ENCODE measurements at places on chromosomes 2 and 18. TPM values are rescaled to one million over a fixed set of nuclear protein-coding genes. Genes with fewer than 3 reads are reported as not detected.

DNA sequence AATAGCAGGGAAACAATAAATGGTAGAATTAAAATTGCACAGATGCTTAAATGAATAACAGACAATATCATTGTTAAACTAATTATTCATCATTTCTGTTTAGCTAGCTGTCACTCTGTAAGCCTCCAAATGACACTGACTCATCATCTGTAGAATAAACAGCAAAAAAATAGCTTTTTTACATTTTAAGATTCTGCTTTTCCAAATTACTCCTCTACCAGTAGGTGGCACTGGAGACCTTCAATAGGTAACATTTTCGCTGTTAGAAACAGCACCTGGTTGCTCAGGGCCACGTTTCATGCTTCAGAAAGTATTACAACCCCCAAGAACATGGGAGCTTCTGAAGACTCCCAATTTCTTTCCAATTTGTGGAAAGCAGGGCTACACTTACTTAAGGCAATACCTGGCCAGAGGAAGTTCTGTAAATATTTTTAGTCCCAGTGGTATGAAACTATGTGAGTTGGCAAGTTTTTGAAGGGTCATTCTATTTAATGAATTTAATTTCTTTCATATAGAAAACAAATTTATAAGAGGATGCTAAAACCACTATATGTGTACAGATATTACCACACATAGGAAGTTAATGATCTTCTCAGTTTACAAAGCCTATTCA lies 45.4 kb downstream of the TTN start:
- peak; percentile 63 for DNase-seq

- DNase-seq = no peak
Measured at GRCh38 chr18:79702906-79703305, 23.3 kb downstream of the CTDP1 start.

GRCh38 chr2:207165121-207166038 lies at the start of gene KLF7:
Gene KLF7, minus strand, starts transcription at chr2:207165948. Its CDS starts 380 bp downstream, at chr2:207165568.
- DNase-seq = no peak

GRCh38 chr2:88265352-88266303 lies 95.5 kb downstream of the THNSL2 start:
- DNase-seq = peak; percentile 59

DNA sequence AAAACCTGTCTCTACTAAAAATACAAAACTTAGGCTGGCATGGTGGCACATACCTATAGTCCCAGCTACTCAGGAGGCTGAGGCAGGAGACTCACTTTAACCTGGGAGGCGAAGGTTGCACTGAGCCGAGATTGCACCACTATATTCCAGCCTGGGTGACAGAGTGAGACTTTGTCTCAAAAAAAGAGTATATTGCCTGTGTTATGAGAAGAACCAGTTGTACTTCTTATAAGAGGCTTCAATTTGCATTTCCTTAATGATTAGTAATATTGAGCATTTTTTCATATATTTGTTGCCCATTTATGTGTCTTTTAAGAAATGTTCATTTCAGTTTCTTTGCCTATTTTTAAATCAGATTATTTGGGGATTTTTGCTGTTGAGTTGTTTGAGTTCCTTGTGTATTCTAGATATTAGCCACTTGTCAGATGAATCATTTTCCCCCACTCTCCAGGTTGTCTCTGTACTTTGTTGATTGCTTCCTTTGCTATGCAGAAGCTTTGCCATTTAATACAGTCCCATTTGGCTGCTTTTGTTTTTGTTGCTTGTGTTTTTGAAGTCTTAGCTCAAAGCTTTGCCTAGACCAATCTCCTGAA lies 75.8 kb upstream of the LRPPRC start:
- no peak for DNase-seq

The HSPE1 gene
- 148 TPM for total RNA-seq

The SP110 gene
- 19.4 TPM for total RNA-seq

The MROH2A gene
- 0.15 TPM for total RNA-seq
